ENCODE measurements at places on chromosomes 16 and 17.

GRCh38 chr17:48131216-48131824 lies 23.8 kb downstream of the SNX11 start:
- DNase-seq = peak; percentile 73

GRCh38 chr17:44094701-44095387 lies 24.3 kb downstream of the G6PC3 start:
- DNase-seq = no peak

DNA sequence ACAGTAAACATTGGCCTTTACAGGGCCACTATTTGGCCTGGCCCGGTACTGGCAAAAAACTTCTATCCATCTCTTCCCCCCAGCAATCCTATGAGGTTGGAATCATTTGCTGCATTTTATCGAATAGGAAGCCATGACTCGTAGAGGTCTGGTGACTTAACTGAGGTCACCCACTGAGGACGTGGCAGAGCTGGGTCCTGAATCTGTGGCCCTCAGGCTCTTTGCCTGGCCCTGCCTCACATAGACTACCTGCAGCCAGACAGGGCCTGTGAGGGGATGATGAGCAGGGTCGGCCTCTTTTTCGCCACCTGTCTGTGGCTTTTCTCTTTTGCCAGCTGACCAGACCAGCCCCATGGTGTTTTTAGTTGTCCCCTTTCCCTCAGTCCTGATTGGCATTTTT lies 1.9 kb downstream of the PPP4C start:
- DNase-seq = no peak

DNA sequence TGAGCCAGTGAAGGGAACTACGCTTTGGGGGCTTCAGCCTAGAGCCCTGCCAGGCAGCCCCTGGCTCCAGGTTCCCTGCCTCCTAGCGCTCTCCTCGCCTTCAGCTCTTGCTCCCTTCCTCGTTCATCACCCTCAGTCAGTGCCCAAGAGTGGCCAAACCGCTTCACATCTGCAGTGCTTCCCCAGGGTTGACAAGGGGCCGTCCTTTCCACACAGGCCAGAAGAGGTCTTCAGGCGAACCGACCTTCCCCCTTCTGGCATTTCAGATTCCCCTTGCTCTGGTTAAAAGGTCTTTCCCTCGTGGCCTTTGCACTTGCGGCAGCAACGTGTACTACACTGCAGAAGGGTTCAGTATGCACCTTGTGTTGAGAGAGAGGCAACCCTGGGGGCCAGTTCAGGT lies 4.1 kb downstream of the RASD1 start:
- no peak for DNase-seq

DNA sequence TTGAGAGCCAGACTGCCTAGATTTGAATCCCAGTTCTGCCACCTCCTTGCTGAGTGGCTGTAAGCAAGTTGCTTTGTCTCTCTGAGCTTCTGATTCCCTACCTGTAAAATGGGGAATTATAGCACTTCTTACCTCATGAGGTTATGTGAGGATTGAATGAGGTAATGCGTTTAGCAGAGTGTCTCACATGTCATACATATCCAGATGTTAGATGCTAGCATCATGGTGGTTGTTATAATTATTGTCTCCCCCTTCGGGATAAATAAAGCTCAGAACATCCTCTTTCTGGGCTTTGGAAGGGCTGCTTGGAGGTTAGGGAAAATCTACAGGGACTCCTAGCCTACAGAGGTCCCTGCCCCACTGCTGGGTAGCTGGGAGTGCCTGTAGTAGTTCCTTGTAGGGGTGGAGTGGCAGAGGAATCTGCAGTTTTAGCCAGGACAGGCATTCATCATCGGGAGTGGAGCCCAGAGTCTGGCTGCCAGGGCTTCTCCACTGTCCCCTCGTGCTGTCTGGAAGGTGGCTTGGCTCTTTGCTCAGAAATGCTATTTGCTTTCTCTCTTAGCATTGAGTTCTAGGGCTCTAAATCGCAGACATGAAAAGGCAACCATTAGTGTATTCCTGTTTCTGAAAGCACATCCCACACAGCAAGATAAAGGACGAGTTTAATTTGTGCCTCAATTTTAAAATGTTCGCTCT lies 137.9 kb upstream of the CACNG3 start:
- DNase-seq = no peak

- DNase-seq = no peak
Observed at GRCh38 chr17:20313306-20313705, 154.0 kb downstream of the LGALS9B start.

DNA sequence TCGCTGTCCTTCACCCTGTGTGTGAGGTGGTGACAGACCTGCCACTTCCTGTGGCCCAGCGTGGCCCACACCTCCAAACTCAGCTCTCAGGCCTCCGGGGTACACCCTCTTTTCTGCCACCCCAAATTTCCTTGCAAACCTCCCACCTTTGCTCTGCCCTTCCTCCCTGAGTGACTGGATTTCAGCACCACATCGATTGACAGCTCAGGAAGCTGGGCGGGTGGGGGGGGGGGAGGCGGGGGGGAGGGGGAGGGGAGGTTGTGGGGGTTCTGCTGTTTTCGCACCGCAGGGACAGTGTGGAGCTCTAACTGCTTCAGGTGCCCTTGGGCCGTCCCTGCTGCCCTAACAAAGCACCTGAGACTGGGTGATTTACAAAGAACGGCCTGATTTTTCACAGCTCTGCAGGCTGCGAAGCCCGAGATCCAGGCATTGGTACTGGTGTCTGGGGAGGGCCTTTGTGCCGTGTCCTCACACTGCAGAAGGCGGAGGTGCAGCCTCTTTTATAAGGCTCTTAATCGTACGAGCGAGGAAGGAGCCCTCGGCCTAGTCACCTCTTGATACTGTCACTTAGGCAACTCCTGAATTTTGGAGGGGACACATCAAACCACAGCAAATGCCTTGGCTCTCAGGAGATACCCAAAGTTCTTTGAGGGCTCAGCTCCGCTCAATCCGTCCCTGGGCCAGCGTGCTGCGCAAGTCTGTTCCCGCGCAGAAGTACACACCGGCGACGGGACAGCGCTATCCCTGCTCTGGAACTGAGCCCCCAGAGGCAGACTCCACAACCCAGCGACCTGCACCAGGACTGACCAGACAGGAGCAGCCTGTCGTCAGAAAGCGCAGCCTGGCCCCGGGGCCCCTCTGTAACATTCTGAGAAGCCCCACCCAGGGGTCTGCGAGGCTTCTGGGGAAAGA lies 3.6 kb downstream of the NDUFAF8 start:
- DNase-seq = no peak

- DNase-seq = no peak
Observed at GRCh38 chr17:13302983-13303382, 285.2 kb upstream of the ELAC2 start.
